Smooth muscle cell of bladder (primary cell): ENCODE measurements at places on chromosomes 6 and 20. TPM values are rescaled to one million over a fixed set of nuclear protein-coding genes. Genes with fewer than 3 reads are reported as not detected.

FGD2 gene
- not detected in 2 replicates for total RNA-seq

FOXA2 gene
- total RNA-seq, result under 0.01 TPM in 1 of 2 replicates, not detected in the other

TMEM151B gene
- not detected in 2 replicates for total RNA-seq

LST1 gene
- not detected in 2 replicates for total RNA-seq

FKBP1A gene
- 93.2 and 97.1 TPM in 2 replicates for total RNA-seq
